ENCODE measurements at places on chromosomes 1 and 21. TPM values are rescaled to one million over a fixed set of nuclear protein-coding genes. Genes with fewer than 3 reads are reported as not detected.

GRCh38 chr1:194056169-194056568 is 869.8 kb upstream of the B3GALT2 start:
- no peaks in the 10 kb centered on the region for H3K27me3 ChIP-seq
- H3K4me1 ChIP-seq, result peaks cover 9% of the 10 kb centered on the region
- DNase-seq, result no peak

DNA sequence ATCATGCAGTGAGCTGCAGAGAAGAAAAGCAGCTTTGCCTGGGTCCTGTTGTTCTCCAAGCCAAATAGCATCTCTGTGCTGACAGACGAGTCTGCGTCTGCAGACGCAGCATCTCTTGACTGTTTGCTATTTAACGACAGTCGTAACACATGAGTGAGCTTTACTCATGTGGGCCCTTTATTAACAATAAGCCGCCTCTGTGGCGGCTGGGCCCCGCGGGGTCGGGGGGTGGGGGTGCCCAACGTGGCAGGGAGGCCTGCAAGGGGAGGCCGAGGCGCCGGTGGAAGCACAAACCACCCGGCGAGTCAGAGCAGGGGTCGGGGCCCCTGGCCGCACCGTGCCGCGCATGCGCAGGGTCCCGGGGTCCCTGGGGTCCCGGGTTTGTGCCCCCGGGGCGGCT is 435.1 kb downstream of the KIF26B start:
- no peaks in the 10 kb centered on the region for H3K27me3 ChIP-seq
- H3K4me3 ChIP-seq, result no peak overlapping the region
- no peaks in the 10 kb centered on the region for H3K4me1 ChIP-seq
- no peak overlapping the region for H3K27ac ChIP-seq
- no peaks in the 10 kb centered on the region for H3K36me3 ChIP-seq

- H3K4me3 ChIP-seq, result no peak overlapping the region
- H3K4me1 ChIP-seq, result no peaks in the 10 kb centered on the region
- H3K27ac ChIP-seq, result no peak overlapping the region
- no peaks in the 10 kb centered on the region for H3K36me3 ChIP-seq
Observed at GRCh38 chr1:43129426-43129825, 42.7 kb downstream of the EBNA1BP2 start.

DNA sequence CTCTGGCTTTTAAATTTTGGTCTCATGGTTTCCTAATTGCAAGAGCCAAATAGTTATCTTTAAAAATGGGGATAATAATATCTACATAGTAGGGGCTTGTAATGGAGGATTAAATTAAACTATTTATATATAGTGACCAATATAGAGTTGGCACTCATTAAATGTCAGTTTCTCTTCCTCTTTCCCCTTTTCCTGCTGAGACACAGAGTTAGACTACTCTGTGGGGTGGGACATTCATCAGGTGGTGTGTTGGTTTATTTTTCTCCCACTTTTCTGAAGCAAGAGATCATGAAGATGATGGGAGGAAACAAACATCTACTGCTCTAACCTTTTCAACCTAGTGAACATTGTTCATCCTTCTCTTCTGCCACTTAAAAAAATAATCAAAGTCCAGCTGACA is 17.3 kb upstream of the RAP1A start:
- peaks cover 39% of the 10 kb centered on the region for H3K4me1 ChIP-seq
- no peaks in the 10 kb centered on the region for H3K36me3 ChIP-seq
- no peaks in the 10 kb centered on the region for H3K27me3 ChIP-seq
- no peak overlapping the region for H3K27ac ChIP-seq

- DNase-seq, result no peak
- H3K36me3 ChIP-seq, result no peaks in the 10 kb centered on the region
- H3K27ac ChIP-seq, result no peak overlapping the region
- H3K27me3 ChIP-seq, result no peaks in the 10 kb centered on the region
Observed at GRCh38 chr1:236091933-236092318, 27.0 kb upstream of the NID1 start.

- H3K4me3 ChIP-seq, result no peak overlapping the region
- no peaks in the 10 kb centered on the region for H3K36me3 ChIP-seq
- H3K4me1 ChIP-seq, result no peaks in the 10 kb centered on the region
- no peak overlapping the region for H3K27ac ChIP-seq
Observed at GRCh38 chr1:33402206-33402605, 28.7 kb downstream of the PHC2 start.

DNA sequence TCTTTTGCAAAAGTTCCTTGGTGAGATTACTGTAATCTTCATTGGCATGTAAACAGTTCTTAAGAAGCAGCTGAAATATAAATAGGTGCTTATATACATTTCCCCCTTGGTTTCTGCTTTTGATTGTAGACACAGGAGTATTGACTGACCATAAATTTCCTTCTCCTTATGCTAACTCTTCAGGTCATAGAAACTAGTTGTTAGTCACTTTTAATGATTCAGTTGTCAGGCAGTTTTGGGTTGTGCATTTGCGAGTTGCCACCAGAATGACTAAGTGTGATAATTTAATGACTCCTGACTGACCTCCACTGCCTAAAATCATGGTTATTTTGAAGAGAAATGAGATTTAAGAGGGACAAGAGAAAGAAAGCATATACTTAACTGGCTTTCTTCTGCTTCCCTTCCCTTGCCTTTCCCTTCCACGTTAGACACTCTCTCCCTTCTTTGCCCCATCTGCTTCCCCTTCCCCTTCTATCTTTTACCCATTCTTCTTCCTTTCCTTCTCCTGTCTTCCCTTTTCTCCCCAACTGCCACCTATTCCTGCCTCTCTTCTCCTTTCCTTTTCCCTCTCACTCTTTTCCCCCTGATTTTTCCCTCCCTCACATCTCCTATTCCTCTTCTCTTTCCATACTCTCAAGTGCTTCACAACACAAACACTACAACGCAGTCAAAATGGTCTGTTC is 12.3 kb downstream of the ZMPSTE24 start:
- no peak overlapping the region for H3K4me3 ChIP-seq
- no peak for DNase-seq
- H3K4me1 ChIP-seq, result no peaks in the 10 kb centered on the region
- no peak overlapping the region for H3K27ac ChIP-seq
- H3K36me3 ChIP-seq, result peaks cover 4% of the 10 kb centered on the region

DNA sequence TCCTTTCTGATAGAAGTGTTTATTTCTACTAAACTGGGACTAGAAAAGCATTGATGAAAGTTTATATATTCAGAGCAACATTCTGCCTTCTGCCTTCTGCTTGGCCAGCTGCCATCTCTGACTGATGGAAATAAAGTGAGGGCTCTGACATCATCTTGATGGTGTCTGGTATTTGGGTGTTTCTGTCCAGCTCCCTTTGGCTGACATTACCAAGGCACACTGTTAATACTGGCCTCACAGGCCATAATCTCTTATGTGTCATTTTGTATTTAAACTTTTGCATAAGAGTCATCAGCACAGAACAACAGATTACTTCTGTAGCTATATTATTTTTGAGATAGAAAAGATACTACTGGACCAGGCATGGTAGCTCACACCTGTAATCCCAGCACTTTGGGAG is 216.9 kb downstream of the RYR2 start:
- H3K27me3 ChIP-seq, result no peaks in the 10 kb centered on the region
- H3K4me3 ChIP-seq, result no peak overlapping the region
- H3K36me3 ChIP-seq, result no peaks in the 10 kb centered on the region
- DNase-seq, result no peak
- no peak overlapping the region for H3K27ac ChIP-seq

- H3K27me3 ChIP-seq, result no peaks in the 10 kb centered on the region
- no peaks in the 10 kb centered on the region for H3K4me1 ChIP-seq
- H3K27ac ChIP-seq, result no peak overlapping the region
- peak; percentile 86 for DNase-seq
Observed at GRCh38 chr1:24201941-24202440, 14.9 kb upstream of the IFNLR1 start.

DNA sequence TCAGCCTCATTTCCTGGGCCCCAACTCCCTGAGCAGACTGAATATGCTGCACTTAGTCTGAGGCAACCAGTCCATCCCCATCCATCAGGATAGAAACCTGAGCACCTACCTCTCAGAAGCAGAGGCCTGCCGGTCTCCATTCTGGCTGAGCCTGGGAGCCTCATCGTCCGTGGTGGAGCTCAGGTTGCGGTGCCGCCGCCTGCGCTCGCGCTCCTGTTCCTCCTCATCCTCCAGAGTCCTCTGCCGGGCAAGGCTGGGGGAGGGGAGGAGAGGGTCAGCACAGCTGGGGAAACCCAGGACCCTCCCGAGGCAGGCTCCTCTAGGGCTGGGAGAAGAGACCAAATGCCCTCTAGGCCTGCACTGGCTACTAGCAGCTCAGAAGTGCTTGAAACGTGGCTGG is 10.1 kb downstream of the LAD1 start:
- H3K27ac ChIP-seq, result no peak overlapping the region
- no peak for DNase-seq
- no peaks in the 10 kb centered on the region for H3K36me3 ChIP-seq
- no peaks in the 10 kb centered on the region for H3K4me1 ChIP-seq
- H3K4me3 ChIP-seq, result no peak overlapping the region

DNA sequence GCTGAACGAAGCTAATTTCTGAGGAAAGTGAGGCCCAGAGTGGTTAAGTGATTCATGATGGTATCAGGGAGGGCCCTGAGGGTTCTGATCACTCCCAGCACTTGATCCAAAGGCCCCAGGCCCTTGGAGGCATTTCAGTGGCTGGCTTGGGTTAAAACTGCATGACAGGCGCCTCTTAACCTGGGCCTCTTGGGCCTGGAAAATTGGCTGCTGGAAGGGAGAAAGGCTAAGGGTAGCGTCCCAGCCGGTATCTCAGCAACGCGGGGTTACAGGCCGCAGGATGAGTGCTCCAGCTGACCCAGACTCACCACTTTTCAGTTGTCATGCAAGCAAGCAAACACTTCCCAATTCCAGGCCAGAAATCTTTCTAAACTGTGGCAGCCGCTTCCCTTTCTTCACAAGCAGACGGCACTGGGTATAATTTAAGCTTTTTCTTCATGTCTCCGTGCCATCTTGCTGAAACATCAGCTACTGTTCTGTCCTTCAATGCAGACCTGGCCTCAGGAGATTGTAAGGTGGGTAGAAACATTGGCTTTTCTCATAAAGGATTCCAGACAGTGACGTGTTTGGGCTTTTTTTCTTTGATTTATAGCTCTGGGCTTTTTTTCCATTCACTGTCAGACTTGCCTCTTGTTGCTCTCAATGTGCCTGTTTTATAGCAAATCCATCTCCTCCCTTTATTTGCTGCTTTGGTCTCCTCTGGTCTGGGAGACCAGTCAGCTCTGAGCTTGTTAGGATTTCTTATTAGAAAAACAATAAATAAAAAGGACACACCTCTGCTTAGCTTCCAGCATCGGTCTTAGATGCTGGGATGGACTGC is 229.1 kb downstream of the KCNJ6 start:
- DNase-seq, result no peak
- H3K27me3 ChIP-seq, result no peaks in the 10 kb centered on the region
- no peaks in the 10 kb centered on the region for H3K36me3 ChIP-seq
- no peak overlapping the region for H3K4me3 ChIP-seq
- H3K27ac ChIP-seq, result no peak overlapping the region
- H3K4me1 ChIP-seq, result no peaks in the 10 kb centered on the region

DNA sequence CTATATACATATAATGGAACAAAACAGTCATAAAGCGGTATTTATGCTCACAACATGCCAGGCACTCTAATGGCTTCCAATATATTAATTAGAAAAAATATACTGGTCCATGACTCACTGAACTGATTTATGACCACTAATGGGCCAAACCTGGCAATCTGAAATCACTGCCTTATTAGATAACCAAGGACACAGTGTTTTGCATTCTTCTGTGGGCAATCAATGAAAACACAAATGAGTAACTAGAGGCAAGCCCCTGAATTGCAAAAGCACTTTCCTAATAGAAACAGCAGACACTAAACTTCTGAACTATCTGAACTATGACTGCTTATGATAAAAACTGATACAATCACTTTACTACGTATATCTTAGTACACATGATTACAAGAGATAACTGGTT is 3.5 kb downstream of the GCLM start:
- H3K4me3 ChIP-seq, result no peak overlapping the region

GRCh38 chr1:25688390-25689119 is 72.0 kb downstream of the MAN1C1 start:
- no peak for DNase-seq
- no peak overlapping the region for H3K4me3 ChIP-seq
- peak overlapping the region; percentile 32 for H3K27ac ChIP-seq
- no peaks in the 10 kb centered on the region for H3K27me3 ChIP-seq
- H3K4me1 ChIP-seq, result no peaks in the 10 kb centered on the region

DNA sequence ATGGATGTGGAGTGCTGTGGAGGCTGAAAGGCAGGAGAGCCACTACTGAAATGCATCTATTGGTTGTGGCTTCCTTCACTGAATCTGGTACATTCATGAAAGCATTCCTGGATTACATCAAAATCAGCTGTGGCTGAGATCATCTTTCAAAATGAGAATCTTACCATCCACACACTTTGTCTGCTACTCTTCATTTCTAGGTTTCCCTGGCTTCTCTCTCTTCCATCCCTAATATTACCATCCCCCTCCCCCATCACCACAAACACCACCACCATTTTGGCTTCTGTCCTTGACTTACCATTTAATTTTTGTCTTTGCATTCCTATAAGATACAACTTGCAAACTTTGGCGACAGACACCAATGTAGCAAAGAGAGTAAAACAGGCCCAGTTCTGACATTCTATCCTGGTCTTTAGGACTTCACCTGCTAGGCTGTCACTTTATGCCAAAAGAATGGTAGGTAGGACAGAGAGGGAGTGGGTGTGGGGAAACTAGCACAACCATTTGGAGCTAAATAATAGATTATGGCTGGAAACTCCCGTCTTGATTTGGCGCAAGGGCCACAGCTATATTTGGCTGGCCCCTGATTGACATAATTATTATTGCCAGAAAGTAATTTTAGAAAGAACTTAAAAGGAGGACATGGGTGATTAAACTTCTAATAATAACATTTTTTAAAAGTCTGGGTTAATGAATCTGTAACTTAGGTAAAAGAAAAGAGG is 15.1 kb upstream of the DUSP10 start:
- no peak for DNase-seq
- no peak overlapping the region for H3K27ac ChIP-seq
- no peaks in the 10 kb centered on the region for H3K27me3 ChIP-seq
- H3K36me3 ChIP-seq, result no peaks in the 10 kb centered on the region
- H3K4me1 ChIP-seq, result no peaks in the 10 kb centered on the region

- DNase-seq, result no peak
- no peaks in the 10 kb centered on the region for H3K4me1 ChIP-seq
- no peaks in the 10 kb centered on the region for H3K36me3 ChIP-seq
- H3K27me3 ChIP-seq, result no peaks in the 10 kb centered on the region
Observed at GRCh38 chr1:100292711-100293110, 26.7 kb downstream of the RTCA start.

DNA sequence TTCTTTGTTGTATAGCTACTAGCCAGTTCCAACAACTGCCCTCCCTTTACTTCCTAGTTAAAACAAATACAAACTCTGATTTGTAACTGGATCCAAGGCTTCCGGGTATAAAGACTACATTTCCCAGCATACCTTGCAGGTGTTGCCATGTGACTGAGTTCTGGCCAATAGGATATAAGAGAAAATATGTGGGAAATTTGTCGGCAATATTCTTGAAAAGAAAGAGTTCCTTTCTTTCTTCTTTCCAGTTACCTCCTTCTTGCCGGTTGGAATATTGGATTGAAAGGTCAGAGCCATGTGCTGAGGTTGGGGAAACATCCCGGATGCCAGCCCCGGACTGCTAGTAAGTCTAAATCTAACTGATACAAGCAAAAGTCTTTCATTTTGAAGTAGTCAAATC is 23.0 kb upstream of the ZBTB40 start:
- no peaks in the 10 kb centered on the region for H3K27me3 ChIP-seq
- no peaks in the 10 kb centered on the region for H3K36me3 ChIP-seq
- no peak for DNase-seq
- H3K4me1 ChIP-seq, result no peaks in the 10 kb centered on the region

Gene ORC1
- 0.39 TPM for total RNA-seq

Gene NENF
- 211 TPM for total RNA-seq

Gene HAO2
- not detected for total RNA-seq

Gene SELP
- total RNA-seq, result 18.2 TPM

Gene FAM167B
- total RNA-seq, result 4.8 TPM

Gene B3GALT6
- 13.3 TPM for total RNA-seq

Gene C8A
- total RNA-seq, result not detected

Gene NOS1AP
- 11.2 TPM for total RNA-seq

Gene SLAMF9
- not detected for total RNA-seq

Gene SH2D1B
- not detected for total RNA-seq

All from tibial nerve (tissue), 4 donors.